Left renal cortex interstitium (tissue), 4 donors: ENCODE measurements at places on chromosomes 4 and X.

DNA sequence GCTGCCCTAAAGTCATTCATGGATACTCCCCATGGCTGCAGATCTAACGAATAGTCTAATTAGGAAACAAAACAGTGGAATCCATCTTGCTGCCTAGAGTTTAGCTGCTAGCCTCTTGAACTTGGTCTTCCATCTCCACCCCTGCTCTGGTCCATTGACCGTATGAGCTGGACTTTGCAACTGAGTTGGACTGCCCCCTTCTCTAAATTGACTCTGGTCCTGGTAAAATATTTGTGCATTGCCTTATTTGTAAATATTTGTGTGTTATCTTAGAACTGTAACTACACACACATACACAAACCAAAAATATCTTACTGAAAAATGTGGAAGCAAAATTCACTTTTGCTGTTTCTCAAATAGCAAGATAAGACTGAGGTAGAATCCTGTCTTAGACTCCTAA, 181.3 kb downstream of the NWD2 start:
- no peak for DNase-seq

DNA sequence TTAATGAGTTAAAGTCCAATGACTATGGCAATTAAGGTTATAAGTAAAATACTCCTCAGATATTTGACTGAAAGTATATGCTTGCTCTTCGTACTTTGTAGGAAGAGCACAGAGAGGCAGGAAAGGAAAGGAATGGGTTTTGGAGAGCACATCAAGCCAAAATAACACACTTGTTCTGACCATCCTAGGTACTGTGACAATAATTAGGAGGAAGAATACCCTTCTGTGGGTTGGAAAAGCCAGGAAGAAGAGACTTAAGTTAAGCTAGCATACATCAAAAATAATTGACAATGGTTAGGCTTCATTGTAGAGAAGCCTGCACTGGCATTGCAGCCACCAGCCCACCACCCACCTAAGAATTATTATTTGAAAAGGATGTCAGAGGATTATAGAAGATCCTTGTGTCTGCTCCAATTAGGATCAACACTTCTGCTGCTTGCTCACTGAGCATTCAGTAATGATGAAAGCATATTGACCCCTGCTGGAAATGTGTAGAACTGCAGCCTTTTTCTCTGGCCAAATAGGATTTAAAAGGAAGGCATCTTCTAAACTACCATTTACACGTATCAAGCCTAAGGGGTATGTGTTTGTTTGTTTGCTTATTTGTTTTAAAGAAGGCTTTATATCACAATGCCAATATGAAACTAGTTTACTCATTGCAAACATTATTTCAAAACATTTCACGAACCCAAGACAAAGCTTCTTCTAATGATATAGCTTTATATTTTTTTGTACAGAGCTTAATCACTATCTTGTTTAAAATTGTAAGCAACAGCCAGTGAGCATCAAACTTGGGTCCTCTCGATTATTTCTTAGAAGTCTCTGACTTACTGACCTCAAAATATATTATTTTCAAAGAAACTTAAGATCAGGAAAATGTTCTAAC, 286.2 kb upstream of the TET2 start:
- DNase-seq, result peak; percentile 44

DNA sequence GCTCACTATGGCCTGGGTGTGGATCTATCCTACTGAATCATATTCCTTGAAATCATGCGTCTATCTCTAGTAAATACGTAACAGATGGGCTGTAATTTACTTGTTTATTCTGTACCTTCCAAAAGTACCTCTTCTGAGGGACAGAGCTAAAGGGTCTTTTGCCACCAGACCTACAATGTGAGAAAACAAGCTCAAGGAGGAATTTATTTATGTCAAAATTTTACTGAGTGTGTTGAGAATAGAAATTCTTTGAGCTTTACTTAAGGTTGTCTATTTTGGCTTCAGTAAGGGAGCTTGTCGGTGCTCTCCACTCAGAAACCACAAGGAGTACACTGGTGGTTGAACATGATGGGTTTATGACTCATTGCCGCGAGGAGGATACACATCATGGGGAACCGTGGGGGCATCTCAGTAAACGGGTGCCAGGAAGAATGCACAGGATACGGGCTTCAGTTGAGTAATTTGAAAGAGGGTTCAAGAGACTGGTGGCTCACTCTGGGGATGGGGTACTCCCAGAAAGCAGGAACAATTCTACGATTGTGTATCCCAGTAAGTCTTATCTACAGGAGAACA, 3.0 kb downstream of the ANK2 start:
- DNase-seq, result no peak

- no peak for DNase-seq
These were observed 995.1 kb upstream of the INTU start for GRCh38 chr4:126637706-126638105.

GRCh38 chrX:45765281-45765680, 564.6 kb upstream of the DIPK2B start:
- no peak for DNase-seq

GRCh38 chr4:13178621-13179020, 305.5 kb downstream of the RAB28 start:
- DNase-seq, result no peak

GRCh38 chr4:167290678-167291077, 56.4 kb upstream of the SPOCK3 start:
- no peak for DNase-seq

- DNase-seq, result no peak
These were observed 280.1 kb upstream of the PPARGC1A start for GRCh38 chr4:24169956-24170355.

DNA sequence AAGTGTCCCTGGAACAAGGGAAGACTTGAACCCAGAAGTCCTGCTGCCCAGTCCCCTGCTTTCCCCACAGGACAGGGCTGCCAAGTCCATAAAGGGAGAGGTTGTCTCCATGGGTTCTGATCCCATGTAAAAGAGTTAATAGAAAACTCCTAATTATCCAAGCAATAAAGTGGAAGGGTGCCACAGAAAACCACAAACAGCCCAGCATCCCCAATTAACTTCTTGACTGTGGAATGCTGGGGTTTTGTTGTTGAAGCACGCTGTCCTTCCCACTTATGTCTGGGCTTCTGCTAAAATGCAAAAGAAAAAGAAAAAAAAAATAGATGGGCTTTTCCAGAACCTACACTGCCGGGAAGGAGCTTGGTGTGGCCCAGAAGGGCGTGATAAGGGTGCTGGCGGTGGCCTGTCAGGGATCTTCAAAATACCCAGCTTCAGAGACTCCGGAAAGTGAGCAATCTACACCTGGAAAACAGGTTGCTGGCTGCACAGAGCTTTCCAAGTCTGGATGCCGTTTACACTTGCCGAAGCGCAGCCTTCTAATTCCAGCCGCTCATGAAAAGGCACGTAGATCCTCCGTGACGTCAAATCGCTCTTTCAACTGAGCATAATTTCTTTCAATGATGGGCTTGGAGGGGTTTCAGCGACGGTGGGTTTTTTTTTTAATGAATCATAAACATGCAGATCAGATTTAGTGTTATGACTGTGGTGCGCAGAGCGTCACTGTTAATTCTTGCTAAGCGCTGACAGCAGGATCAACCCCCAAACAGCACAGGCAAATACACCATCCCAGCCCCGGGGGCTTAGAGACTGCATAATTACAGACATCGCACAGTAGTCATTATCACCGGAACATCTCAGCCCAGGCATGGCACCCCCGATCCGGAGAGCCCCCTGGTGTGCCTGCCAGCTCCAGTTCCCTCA, 197.6 kb downstream of the BCOR start:
- no peak for DNase-seq

- DNase-seq, result no peak
These were observed 55.2 kb downstream of the HPGD start for GRCh38 chr4:174467107-174467506.

DNA sequence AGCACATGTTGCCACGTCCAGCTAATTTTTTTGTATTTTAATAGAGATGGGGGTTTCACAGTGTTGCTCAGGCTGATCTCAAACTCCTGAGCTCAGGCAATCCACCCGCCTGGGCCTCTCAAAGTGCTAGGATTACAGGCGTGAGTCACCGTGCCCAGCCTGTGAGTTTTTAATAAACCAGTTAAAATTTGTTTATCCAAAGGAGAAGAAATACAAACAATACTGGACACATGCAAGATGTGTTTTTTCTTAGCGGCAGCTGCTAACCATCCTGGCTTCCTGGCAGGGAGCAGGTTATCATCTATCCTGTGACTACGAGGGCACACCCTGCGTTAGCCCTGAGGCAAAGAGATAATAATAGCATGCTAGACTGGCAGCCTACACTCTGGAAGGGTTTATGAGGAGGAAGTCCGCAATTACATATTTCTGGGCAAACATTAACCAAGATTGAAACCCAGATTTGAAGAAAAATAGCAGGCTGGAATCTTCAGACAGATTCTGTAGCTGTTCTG, 191.4 kb downstream of the SPRY1 start:
- no peak for DNase-seq
